ENCODE measurements at places on chromosomes 7 and 10.

DNA sequence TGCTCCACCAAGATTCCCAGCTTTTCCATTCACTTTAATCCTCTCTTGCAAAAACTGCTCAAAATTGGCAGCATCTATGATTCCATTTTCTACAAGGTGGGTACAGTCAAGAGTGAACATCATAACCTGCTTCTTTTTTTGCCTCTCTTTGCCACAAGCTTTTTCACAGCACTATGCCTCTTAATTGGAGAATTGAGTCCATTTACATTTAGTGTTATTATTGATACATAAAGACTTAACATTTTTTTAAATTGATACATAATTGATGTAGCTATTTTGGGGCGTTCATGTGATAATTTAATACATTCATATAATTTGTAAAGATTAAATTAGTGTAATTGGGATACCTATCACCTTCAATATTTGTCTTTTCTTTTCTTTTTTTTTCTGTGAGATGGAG lies 18.8 kb downstream of the AS3MT start:
- DNase-seq, result no peak

- no peak for DNase-seq
These were observed 317.3 kb downstream of the PRPF18 start for GRCh38 chr10:13904064-13904463.

DNA sequence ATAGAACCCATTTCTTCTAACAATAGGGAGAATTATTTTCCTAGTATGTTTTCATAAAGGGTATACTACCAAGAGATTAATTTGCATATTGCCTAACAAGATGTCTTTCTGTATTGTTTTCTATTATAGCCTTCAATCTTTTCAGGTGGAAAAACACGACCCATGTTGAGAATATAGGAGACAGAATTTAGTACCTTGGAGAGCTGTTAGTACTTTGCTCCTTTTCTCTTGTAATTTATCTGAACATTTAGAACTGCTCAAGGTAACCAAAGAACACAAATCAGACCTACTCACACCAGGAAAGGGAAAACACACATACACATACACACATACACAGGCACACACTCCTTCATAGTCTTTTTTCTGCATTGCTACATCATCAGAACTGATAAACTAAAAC lies 7.8 kb upstream of the TRDMT1 start:
- no peak for DNase-seq

- peak; percentile 40 for DNase-seq
These were observed 45.9 kb upstream of the ANTXRL start for GRCh38 chr10:46240684-46241565.

DNA sequence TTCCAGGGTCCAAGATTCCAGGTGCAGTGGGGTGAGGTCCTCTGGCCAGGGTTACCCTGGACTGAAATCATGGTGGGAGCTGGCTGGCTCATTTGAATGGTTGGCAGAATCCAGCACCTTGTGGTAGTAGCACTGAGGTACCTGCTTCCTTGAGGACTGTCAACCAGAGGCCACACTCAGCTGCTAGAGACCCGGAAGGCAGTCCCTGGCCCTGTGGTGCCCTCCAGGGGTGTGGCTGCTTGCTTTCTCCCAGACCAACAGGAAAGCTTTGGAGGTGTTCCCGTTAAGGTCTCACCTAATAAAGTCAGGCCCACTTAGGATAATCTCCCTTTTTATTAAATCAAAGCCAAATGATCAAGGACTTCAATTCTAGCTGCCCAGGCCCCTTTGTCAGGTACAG lies 107.7 kb upstream of the GDF10 start:
- no peak for DNase-seq

GRCh38 chr10:60917331-60918280 lies 26.4 kb downstream of the RHOBTB1 start:
- DNase-seq, result no peak

- no peak for DNase-seq
These were observed 55.9 kb downstream of the RNLS start for GRCh38 chr10:88527245-88527644.

DNA sequence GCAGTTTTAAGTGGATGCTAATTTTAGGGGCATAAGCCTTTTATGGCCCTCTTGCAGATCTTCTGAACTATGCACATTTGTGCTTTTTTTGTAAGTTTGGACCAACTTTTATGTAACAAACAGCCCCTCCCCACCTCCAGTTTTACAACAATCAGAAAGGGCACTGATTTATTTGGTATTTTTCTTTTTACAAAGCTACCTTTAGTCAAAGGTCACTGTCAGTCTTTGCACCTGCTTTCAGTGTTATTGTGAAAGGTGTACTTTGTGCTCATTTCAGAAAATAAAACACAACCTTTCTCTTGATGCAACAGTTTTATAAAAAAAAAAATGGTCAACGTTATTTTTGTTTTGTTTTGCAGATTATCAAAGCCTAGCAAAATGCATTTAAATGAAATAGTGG lies 39.2 kb downstream of the MPLKIP start:
- DNase-seq, result no peak

DNA sequence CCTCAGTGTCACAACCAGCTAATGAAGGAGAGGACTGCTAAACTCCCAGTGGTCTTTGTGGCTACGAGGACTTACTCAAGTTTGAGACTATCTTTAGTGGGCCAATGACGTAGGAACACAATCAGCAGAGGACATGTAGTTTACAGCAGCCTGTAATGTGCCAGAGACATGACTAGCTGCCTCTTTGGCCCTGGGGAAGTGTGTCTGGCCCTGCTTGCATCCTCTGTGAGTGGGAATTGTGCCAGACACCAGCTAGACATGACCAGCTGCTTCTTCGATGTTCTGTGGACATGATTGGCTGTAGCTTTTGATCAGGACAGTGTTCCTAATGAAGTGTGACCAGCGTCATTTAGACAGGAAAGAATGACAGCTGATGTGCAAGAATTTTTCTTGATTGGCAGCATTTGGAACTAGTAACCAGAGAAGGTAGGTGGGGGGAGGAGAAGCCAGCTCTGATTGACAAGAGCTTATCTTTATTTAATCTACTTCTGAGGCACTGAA lies 141.7 kb downstream of the AUTS2 start:
- DNase-seq, result no peak

GRCh38 chr10:1399431-1400100 lies 337.8 kb downstream of the ADARB2 start:
- no peak for DNase-seq

DNA sequence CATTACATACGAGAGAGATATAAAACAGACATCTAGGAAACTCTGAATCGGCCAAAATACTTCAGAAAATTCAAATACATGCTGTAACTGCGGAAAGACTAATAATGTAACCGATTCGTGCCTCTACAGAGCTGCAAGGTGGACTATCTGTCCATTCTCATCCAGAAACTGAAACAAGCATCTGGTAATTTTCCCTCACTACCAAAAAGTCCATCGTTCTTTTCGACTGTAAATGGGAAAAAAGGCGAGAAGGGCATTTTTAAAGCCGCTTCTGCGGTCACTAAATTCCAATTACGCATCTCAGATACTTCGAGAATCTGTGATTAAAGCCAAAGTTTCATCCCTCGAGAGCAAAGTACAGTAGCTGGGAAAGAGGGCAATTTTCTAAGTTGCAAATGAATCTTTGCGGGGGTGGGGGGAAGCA lies 1.3 kb downstream of the OGA start:
- DNase-seq, result no peak

- DNase-seq, result no peak
These were observed 169.9 kb downstream of the SKIDA1 start for GRCh38 chr10:21355591-21356011.

DNA sequence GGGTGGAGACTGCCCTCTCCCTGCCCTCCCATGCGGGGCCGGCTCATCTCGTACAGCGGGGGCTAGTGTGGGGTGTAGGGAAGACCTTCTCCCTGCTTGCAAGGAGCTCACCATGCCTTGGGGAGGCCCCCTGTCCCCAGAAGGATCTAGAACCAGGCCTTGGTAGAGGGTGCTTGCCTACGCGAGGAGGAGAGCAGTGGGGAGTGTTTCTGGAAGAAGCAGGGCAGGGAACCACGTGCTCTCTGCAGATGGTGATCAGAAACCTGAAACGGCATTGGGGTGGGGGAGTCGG lies 2.7 kb downstream of the MAFK start:
- no peak for DNase-seq

GRCh38 chr7:73682745-73683055 lies 553 bp downstream of the DNAJC30 start:
- DNase-seq, result no peak

GRCh38 chr10:114685456-114685855 lies 27.4 kb upstream of the ABLIM1 start:
- DNase-seq, result no peak

- no peak for DNase-seq
These were observed 233.0 kb downstream of the WDR11 start for GRCh38 chr10:121084016-121084674.

DNA sequence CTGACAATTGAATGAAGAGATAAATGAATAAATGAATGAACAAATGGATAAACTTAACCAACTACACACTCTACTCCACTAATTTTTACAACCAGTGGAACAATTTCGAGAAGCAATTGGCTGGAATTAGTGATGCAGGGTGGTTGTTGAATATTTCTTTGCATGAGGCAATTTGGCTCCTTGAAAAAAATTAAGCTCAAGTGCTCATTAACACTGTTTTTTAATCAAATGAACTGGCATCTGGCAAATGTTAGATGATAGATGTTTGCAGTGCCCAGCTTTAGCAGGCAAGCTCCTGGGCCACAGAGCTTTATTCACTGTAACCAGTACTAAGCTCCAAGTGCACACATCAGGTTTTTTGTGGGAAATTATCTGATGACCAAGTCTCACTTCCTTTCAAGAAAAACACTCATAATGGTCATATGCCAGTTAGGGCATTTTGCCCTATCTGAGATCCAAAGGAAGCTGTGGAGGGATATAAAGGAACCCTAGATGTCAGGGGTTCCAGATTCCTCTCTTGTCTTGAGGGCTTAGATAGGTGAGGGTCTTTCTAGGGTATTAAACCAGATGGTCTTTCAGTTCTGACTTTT lies 16.4 kb upstream of the ADD3 start:
- no peak for DNase-seq

- DNase-seq, result no peak
These were observed 365.4 kb downstream of the SUGCT start for GRCh38 chr7:40500219-40500618.

DNA sequence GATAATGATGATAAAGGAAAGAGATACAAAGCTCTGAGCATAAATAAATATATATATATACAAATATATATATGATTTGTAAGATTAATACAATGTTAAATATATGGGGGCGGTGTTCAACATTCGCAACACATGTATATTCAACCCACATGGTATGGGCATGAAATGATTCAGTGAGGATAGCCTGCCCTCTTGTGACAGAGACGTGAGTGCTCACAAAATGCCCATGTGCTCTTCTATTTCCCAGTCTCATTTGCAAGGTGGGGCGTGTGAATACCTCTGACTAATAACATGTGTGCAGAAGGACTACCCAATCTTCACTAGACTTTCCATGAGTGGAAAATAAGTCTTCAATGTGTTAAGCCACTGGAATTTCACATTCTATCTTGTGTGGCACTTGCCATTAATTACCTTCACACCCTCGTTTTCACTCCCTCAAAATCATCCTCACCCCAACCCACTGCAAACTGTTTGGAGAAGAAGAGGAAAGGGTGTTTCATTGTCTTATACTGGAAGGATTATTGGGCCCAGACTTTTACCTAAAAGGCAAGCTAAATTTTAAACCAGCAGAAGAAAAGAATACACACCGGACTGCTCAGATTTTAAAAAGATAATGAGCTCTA lies 26.9 kb downstream of the ASAH2 start:
- DNase-seq, result no peak

- peak; percentile 45 for DNase-seq
These were observed 687 bp upstream of the DKK1 start for GRCh38 chr10:52313256-52313932.

GRCh38 chr7:125568799-125569198 lies 639.2 kb upstream of the POT1 start:
- DNase-seq, result no peak

GRCh38 chr7:150738591-150739001 lies 1.4 kb downstream of the GIMAP5 start:
- no peak for DNase-seq

DNA sequence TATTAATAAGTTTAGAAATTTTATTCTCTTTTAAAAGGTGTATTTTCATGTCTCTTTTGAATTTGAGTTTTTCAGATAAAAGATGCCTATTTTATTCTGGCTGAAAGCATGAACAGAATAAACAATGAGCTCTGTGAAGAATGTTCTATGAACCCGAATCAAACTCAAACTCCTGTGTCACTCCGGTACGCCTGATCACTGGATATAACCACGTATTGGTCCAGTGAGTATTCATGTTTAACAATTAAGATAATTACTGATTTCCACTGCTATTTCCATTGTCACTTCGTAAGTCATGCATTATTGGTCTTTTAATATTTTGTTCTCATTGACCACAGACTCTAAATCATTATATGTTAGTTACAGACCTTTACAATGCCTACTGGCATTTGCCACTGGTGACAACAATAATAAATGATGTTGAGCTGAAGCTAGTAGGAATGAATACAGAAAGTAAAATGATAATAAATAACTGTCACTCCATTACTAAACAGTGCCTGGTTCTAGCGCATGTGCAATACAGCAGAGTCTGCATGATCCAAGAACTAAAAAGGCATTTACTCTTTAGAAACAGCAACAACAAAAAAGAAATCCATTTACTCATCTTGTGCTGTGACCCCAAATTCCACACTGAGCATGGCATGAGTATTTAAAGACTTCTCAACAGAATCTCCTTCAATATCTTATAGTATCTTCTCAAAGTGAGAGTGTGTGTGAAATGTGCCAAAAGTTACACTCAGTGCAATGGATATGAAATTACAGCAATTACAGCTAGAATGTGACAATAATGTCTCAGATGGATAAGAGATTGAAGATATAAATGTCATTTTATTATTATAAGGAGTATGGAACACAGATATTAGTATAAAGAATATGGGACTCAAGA lies 827.0 kb upstream of the LRRTM3 start:
- DNase-seq, result no peak

DNA sequence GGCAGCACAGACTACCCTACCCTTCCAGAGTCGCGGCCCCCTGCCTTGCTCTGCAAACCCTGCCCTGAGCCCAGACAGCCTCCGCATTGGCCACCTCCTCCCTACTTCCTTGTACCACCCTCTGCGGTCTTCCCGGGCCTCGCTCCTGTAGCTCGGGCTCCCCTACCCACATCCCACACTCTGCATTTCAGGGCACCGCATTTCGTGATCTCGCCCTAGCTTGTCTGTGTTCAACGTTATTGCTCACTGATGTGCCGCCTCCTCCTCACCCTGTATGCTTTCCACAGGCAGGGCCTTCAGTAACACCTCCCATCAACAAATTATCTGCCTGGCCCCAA lies 6.6 kb downstream of the PDIA4 start:
- DNase-seq, result no peak

DNA sequence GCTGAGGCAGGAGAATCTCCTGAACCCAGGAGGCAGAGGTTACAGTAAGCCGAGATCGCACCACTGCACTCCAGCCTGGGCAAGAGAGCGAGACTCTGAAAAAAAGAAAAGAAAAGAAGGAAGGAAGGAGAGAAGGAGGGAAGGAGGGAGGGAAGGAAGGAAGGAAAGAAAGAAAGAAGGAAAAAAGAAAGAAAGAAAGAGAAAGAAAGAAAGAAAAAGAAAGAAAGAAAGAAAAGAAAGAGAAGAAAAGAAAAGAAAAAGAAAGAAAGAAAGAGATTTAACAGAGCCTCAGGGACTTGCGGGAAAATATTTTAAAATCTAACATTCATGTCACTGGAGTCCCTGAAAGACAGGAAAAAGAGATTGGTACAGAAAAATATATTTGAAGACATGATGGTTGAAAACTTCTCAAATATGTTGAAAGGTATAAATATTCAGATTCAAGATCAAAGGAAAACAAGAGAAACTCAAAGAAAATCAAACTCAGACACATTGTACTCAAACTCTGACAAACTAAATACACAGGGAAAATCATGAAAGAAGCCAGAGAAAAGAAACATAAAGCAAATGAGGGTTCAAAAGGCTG lies 25.3 kb upstream of the DNAAF5 start:
- no peak for DNase-seq
